ENCODE measurements at places on chromosomes 11 and 22.

GRCh38 chr11:93668171-93668570 is 6.7 kb downstream of the CEP295 start:
- DNase-seq, result no peak

GRCh38 chr11:20089367-20089766 is 70.9 kb downstream of the DBX1 start:
- DNase-seq, result no peak

DNA sequence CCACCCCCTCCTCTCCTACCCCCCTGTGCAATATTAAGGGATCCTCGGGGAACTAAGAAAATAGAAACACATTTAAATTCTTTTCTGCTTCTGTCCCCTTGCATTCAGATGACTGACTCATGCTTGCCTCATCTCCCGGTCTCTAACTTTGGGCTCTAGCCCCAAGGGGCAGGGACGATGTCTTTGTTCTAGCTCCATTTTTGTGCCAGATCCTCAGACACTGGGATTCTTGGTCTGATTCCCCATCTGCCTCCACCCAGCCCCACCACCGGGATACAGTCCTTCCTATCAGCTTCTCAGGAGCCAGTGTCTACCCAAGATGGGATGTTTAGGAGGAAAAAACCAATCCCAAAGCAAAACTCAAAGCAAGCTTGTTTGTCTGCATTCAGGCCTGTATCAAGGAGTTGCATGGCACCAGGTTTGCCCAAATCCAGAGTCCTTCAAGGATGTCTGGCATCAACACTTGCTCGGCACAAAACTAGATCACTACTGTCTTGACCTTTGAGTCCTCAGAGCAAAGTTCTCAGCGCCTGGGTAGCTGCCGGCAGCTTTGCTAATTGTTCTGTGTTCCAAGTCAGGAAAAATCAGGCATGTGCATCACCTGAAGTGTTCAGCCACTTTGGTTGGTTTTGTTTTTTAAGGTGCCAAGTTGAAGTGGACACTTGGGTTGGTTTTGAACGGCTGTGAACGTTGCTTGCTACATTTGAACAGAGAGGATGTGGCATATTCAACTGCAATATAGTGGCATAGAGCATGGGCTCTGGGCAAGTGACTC is 212.8 kb downstream of the DSCAML1 start:
- no peak for DNase-seq

DNA sequence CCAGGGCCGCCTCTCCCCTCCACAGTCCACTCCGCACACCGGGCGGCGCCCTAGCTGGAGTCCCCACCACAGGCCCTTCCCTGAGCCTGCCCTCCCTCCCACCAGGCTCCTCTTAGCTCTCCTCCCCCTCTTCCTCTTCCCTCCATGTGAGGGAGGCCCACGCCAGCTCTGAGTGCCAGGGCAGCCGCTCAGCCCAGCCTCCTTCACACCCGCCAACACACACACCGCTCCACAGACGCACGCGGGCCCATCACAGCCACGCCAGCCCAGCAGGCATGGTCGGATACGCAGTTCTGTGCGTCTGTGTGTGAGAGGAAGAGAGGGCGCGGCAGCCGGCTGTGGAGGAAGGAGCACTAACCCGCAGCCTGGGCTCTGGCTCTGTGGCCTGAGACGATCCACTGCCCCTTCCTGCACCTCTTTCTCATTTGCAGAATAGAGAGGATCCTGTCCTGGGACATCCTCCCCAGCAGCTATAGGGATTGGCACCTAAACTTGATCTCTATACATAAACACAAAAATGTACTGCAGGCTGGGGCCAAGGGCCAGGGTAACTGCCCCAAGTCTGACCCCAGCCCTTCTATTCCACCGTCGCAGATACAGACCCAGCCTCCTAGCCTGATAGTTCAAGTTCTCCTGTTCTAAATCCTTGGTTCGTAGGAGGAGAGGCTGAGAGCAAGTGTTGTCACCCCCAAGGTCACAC is 3.5 kb downstream of the CHRM4 start:
- no peak for DNase-seq

GRCh38 chr22:31344578-31345330 is 1.4 kb downstream of the PATZ1 start:
- no peak for DNase-seq

All from AG09309 (cell line).